ENCODE measurements at places on chromosomes 3 and 15.

- no peak for DNase-seq
Observed at GRCh38 chr15:41895491-41895890, 1.6 kb upstream of the SPTBN5 start.

DNA sequence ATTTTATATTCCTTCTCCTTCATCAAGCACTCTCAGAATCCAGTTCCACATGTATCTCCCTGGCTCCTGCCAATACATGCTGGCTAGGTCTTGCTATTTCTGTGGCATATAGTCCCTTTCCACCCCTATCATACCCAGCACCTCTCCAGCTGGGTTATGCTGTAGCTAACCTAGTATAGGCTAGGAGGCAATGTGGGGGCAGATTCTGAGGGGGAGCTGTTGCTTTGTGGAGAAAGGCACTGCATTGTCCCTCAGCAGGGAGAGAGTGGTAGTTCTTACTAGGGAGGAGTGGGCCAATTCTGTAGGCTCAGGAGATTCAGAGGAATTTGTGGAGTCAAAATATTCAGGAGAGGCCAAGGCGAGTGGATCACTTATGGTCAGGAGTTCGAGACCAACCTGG lies 39.4 kb upstream of the UBL7 start:
- DNase-seq, result no peak

GRCh38 chr3:187062526-187063177 lies 76.6 kb downstream of the RPL39L start:
- DNase-seq, result no peak

DNA sequence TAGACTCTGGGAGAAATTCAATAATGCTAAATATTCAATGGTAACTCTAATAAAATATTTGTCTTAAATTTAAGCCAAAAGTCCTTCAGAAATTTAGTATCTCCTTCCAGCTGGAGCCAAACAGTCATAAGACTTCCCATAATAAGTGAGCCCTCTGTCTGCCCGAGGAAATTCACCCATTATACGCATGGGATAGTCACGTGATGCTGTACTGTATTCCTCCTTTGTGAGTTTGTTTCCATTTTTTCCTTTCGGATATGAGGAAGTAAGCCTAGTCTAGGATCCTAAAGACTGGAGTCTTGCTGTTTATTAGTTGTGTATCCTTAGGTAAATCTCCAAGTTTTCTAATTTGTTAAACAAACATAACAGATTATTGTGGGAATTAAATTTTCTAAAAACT lies 110.4 kb upstream of the PLAAT1 start:
- DNase-seq, result no peak

GRCh38 chr3:105177576-105177975 lies 189.1 kb upstream of the ALCAM start:
- DNase-seq, result no peak

DNA sequence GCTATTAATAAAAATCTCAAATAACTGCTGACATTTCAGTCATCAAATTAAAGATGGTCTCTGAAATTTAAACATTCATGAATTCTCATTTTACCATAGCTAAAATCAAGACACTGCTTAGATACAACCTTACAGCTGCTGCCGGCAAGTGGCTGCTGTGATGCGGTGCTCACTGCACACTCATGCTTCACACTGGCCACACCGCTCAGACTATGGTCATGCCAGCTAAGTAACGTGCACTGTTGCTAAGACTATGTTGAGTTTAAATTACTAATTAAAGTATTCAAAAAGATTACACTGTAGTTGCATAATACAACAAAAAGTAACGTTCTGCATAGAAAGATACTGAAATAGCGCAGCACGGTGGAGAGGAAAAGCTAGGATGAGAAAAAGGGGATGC lies 12.1 kb downstream of the ATP13A3 start:
- DNase-seq, result no peak

DNA sequence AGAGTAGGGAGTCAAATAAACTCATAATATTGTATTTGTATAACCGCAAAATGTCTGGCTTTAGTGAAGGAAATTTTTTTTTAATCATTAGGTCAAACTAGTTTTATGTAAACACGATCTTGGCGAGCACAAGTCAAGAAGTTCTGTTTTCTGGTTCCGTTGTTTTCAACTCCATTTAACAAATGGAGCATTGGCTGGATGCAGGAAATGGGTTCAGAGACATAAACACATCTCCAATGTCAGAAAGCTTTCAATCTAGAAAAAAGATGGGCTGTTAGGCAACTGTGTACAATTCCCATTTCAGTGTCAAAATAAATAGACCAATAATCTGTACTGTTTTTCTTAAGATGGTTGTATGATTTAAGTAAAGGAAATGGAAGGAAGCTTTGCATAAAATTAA lies 292.8 kb downstream of the TBL1XR1 start:
- no peak for DNase-seq

DNA sequence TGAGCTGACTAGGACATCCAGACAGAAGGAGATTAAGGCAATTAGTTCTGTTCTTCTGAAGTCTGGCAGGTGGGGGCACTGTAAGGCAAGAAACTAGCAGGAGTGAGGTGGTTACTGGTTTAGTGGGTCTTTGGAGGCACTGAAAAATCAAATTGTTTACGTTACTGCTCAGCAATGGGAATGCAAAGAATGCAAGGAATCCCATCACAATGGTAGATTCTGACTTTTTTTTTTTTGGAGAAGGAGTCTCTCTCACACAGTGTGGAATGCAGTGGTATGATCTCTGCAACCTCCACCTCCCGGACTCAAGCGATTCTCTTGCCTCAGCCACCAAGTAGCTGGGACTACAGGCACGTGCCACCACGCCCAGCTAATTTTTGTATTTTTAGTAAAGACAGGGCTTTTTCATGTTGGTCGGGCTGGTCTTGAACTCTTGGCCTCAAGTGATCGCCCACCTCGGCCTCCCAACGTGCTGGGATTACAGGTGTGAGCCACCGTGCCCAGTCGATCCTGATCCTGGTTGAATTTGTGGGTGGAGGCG lies 16.4 kb downstream of the FAM107A start:
- DNase-seq, result no peak

- DNase-seq, result no peak
Observed at GRCh38 chr3:135565546-135565945, 400.0 kb upstream of the PPP2R3A start.

DNA sequence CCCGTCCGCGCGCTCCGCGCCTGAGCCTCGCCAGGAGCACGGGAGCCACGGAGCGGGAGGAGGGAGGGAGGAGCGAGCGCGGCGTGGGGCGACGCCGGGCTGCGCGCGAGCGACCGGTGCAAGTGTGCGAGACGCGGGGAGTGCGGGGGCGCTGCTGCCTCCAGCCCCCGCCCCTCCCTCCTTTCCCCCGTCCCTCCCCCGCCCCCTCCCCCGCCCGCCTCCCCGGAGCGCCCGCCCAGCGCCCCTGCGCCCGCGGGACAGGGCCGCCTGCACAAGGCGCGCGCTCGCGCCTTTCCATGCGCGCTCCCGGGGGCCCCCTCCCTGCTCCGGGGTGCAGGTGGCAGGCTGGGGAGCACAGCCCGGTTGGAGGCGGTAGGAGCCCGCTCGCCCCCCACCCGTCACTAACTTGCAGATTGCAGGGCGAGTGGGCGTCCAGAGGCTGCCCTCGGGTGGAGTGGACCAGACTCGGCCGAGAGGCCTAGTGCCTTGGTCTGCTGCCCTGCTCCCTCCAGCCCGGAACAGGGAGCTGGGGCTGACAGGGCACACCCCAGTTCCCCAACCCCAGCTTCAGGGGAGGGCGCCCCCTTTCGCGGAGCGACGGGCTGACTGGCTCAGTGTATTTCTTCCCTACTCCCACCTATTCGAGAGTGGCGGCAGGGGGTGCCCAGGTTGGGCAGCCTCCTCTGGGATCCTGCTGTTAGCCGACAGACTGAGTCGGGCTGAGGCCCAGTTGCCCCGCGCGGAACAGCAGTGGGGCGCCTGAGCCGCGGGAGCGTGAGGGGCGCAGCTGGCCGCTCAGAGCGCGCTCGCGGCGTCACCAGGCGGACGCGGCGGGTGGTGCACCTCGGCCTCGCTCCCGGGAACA lies at the start of gene WNT7A:
Gene WNT7A (minus strand): TSS at position 126 of the 865 bp plus-strand sequence. CDS start 255 bp downstream, outside the sequence.
- peak; percentile 66 for DNase-seq

GRCh38 chr15:83881156-83881555 lies 227.2 kb downstream of the ADAMTSL3 start:
- no peak for DNase-seq

DNA sequence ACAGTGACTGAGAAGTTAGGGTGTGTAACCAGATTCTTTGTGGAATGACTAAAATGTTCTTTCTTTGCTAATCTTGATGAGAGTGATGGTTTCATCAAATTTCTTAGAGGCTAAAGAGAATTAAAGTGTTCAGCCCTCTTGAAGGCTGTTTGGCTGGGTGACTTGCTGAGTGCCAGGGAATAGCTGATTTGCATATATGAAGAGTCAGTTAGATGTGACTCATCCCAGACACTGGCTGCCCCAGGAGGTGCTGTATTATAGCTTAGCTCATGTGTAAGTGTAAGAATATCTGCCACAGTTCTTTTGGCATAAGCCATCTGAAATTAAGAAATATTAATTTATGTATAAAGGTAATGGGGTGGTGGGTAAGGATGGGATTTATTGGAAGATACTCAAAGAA lies 535.1 kb downstream of the NLGN1 start:
- no peak for DNase-seq

DNA sequence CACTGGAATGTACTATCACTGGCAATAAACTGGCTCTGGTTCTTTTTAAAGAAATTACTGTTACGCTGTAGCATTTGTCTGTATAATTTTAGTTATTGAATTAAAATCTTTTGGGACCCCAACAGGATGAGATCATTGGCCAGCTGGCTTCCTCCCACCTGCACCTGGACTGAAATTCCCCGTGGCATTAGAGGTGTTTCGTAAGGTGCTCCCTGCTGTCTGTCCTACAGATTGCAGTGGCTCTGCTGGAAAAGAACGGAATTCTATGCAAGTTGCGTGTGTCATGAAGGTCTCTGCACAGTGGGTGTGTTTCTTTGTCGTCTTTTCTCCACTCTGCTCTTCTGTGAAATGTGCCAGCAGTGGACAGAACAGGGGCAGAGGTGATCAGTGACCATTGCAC lies 383.4 kb downstream of the PTPRG start:
- no peak for DNase-seq

DNA sequence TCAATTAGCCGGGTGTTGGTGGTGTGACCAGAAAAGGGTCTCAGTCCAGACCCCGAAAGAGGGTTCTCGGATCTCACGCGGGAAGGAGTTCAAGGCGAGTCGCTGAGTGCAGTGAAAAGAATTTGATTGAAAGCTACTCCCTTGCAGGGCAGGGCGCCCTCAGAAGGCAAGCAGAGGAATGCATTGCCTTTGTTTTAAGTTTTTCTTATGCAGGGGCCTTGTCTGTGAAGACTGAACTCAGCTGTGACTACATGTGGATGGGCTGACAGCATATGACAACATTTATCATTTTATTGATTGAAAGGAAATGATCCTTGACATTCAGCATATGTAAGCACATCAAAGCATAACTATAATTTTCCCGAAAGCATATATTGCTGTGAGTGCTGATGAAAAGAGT lies 11.8 kb downstream of the CPN2 start:
- no peak for DNase-seq

- DNase-seq, result no peak
Observed at GRCh38 chr3:135261214-135261775, 466.2 kb downstream of the EPHB1 start.

Measured in activated T-cell treated with anti-CD3 and anti-CD28 coated beads for 48 hours (primary cell).